HEK293T (cell line): ENCODE measurements at places on chromosomes 4 and X.

- DNase-seq: peak; percentile 75
These were observed 19.5 kb downstream of the SMPX start for GRCh38 chrX:21738210-21738949.

DNA sequence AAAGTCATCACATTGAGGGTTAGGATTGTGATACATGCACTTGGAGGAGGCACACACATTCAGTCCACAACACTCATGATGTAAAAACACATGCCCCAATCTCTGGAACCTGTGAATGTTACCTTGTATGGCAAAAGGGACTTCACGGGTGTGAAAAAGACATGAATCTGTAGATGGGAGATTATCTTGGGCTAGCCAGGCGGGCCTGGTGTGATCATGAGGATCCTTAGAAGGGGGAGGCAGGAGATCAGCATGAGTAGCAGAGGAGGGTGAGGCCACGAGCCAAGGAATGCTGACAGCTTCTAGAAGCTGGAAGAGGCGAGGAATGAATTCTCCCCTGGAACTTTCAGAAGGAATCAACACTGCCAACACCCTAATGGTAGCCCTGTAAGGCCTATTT lies 77.5 kb upstream of the ENPP6 start:
- DNase-seq: no peak

DNA sequence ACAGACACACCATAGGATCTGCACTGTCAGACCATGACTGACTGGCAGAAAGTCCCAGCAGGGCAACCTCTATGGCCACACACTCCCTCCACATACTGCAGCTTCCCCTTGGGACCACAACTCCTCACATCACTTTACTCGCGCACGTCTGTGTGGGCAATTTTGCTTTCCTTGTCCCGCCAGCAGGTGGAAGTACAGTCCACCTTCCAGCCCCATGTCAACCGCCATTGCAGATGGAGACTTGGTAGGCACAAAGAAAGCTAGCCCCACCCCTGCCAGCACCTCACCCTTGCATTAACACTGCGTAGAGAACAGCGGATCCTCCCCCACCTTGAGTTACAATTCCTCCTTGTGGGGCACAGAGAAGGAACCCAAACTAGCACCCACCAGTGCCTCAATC lies 74.4 kb upstream of the NAP1L2 start:
- DNase-seq: peak; percentile 42

DNA sequence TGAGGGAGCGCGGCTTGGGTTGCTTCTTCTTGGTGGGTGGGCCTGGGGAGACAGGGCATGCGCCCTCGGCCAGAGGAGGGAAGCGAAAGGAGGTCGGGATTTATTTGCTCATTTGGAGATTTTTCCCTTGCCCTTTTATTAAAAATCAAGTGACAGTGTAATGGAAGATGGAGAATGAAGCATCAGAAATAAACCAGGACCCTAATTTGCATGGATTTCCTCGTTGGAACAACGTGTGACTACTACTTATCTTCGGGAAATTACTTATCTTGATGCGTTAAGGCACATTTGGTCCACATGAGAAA lies 709 bp upstream of the CLOCK start:
- no peak for DNase-seq

- no peak for DNase-seq
These were observed 79.8 kb downstream of the MID1IP1 start for GRCh38 chrX:38881066-38881465.

GRCh38 chr4:860561-860960 lies 34.6 kb upstream of the CPLX1 start:
- DNase-seq: no peak

GRCh38 chrX:46574774-46575381 lies 1.3 kb downstream of the CHST7 start:
- DNase-seq: no peak

DNA sequence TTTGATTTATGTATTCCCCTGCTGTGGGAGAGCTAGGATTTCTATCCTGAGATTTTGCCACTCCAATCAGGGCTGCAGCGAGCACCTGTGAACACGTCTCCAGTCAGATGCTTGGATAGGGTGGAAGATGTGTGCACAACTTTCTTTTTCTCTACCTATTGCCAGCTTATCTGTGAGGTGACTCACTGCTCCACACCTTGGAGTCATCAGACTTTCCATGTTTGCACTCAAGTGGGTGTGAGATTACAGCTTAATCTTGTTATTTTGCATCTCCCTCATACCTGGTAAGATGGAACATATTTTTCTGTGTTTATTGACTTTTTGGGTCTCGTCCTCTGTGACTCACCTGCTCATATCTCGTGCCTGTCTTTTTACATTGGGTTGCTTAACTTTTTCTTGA lies 32.2 kb downstream of the PSAPL1 start:
- no peak for DNase-seq

DNA sequence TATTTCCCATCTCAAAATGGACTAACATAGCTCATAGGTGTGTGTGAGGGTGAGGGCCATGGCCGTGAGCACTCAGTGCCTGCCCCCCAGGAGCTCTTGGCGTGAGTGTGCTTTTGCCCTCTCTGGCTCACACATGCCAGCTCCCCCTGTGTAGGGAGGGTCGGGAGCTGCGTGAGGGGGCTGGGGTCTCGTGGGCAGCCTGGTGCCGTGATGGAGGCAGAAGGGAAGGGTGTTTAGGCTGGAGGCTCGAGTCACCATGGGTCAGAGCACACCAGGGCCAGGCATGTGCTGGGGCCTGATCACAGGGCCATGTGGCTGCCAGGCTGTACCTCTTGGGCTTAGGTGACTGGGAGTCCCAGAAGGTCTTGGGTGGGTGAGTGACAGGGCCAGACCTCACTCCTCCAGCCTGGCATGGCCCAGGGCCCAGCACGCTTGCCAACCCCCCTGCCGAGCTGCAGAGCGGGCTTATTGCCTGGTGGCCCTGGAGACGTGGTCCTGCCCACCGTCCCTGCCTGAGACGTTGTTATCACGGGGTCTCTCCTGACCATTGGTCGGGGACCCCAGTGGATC lies 44.0 kb downstream of the ADRA2C start:
- DNase-seq: no peak

DNA sequence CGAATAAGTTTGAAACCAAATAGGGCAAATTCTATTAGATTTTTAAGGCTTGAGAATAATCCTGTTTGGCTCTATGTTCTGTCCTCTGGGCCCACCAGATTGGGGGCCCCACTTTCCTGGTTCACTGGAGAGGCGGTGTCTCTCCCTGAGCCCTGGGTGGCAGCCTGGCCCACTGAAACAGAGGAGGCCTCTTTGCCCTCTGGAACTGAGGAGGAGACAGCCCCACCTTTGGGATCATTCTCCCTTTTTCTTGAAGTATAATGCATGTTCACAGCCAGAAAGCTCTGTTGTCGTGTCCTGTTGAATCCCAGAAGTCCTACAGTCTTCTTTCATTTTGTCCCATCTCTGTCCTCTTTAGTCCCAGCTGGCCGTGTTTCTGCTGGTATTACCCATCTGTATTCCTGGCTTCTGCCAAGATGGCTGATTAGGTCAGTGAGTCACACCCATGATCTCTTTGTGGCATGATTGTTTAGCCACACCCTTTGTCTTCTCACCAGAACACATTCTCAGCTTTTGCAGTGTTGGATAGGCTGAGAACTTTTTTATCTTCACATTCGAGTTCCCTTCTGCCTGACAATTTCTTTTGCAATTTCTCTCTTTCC lies 8.1 kb upstream of the TBC1D25 start:
- DNase-seq: no peak

DNA sequence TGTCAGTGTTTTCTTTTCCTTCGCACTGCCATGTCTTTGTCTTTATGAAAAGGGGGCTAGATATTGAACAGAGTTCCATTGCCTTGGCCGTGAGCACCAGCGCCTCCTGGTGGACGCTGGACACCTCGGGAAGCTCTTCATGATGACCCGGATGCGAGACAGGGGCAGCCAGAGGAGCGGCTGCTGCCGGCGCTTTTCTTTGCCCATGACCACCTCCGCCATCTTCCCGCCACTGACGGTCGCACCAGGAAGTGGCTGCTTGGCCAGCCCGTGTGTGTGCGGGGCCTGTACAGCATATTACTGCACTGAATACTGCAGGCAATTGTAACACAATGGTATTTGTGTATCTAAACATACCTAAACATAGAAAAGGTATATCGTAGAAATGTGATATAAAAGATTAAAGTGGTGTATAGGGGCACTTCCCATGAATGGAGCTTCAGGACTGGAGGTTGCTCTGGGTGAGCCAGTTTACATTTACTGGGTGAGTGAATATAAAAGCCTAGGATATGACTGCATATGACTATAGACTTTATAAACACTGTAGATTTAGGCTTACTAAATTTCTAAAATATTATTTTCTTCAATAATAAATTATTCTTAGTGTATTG lies 15.8 kb upstream of the GRIA2 start:
- DNase-seq: peak; percentile 62
